ENCODE measurements at places on chromosomes 6 and 20.

- no peak for DNase-seq
These were observed 212.6 kb downstream of the MOXD1 start for GRCh38 chr6:132188556-132189264.

DNA sequence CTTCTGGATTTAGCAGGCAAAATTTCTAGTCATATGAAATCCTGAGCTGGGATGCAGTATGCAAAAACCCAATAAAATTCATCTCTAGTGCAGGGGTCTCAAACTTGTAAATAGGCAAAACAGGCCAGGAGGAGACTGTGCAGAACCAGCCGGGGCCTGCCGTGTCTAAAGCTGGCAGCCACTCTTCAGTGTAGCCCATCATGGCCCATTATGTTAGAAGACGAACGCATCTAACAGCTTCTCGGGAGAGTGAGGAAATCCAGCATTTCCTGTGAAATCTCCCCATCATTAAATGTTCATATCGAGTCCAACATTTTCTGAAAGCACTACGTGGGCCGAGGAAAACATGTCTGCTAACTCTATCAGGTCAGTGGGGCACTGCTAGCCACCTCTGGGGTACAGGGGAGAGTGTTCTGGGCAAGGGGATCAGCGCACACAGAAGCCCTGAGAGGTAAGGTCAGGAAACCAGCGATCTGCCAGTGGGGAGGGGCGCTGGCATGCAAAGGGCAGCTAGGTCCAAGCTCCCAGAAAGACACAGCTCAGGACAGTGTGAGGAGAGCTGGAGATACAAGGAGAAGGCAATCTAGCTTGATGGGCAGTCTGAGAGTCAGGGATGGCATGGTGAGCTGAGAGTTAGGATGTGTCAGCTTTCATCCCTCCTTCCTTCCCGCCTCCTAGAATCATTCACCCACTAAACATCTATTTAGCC is 144.2 kb downstream of the PREX1 start:
- DNase-seq, result no peak

- no peak for DNase-seq
These were observed 2.9 kb upstream of the TRIM39 start for GRCh38 chr6:30323806-30324205.

DNA sequence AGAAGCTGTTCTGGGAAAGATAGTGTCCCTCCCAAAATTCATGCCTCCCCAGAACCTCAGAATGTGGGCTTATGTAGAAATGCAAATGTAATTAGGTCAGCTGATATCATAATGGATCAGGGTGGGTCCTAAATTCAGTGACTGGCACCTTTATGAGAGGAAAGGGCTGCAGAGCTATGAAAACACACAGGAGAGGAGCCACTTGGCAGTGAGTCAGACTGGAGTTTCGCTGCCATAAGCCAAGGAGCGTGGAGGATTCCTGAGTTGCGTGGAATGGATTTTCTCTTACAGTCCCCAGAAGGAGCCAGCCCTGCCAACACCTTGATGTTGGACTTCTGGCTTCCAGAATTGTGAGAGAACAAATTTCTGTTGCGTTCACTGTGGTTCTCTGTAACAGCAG is 249.8 kb upstream of the PMEPA1 start:
- no peak for DNase-seq

- DNase-seq, result no peak
These were observed 15.2 kb downstream of the SLC35B3 start for GRCh38 chr6:8420031-8420588.

- no peak for DNase-seq
These were observed 114.3 kb upstream of the BTN3A2 start for GRCh38 chr6:26250698-26251044.

GRCh38 chr6:100370265-100370664 is 94.5 kb downstream of the SIM1 start:
- no peak for DNase-seq

DNA sequence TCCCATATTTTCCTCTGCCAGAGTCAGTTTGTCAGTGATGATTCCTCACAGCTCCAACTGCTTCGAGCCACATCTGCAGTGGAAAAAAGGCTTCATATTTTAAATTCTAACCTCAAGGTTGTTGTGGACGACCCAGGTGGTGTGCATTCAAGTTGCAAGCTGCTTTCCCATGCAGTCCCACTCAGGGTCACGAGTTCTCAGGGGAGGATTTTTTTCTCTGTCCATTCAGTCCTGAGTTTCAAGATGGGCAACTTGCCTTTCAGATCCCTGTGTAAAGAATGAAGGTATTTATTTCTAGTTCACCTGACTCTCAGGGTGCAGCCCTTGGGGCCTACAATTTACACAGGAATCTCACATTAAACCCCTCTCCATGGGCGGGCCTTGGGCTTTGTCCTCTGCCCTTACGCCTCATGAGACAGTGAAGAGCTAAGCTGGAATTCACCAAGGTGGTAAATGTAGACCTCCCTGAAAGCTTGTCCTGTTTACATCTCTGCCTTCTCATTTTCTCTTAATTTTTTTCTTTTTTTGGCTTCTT is 65.9 kb downstream of the TPD52L1 start:
- no peak for DNase-seq

DNA sequence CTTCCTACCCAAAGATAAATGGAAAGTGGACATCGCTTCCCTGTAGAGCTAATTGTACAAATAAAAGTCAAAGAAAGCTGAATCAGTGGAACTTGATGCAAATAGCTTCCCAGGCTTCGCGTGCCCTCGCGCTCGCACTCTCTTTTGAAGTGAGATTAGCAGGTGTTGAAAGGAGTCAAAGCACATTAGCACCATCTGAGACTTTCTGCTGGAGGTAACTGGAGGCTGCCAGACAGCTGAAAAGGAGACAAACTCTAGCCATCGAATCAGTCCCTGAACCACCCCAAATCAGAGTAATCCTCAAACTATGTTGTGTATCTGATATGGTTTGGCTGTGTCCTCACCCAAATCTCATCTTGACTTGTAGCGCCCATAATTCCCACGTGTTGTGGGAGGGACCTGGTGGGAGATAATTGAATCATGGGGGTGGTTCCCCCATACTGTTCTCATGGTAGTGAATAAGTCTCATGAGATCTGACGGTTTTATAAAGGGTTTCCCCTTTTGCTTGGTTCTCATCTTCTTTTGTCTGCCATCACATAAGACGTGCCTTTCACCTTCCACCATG is 23.7 kb downstream of the SULF2 start:
- DNase-seq, result no peak

DNA sequence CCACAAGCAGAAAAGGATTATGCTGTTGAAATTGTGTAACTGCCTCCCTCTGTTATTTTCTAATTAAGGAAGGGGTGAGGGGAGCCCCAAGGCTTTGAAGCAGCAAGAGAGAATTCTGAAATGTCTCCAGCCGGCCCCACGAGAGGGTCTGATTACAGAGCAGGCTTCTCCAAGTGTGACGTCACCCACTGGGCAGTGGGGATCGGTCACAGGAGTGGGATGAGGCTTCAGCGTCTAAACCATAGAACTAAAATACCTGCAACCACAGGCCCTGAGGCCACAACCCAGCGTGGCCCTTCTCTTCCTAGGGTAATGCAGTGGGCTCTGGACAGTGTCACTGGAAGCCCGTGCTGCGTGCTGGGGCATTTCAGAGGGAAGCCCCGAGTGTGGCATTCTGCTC is 38.6 kb upstream of the APCDD1L start:
- peak; percentile 45 for DNase-seq

- no peak for DNase-seq
These were observed 25.9 kb upstream of the TULP4 start for GRCh38 chr6:158286413-158286812.

GRCh38 chr20:478010-478948 is 15.9 kb upstream of the TBC1D20 start:
- peak; percentile 67 for DNase-seq

DNA sequence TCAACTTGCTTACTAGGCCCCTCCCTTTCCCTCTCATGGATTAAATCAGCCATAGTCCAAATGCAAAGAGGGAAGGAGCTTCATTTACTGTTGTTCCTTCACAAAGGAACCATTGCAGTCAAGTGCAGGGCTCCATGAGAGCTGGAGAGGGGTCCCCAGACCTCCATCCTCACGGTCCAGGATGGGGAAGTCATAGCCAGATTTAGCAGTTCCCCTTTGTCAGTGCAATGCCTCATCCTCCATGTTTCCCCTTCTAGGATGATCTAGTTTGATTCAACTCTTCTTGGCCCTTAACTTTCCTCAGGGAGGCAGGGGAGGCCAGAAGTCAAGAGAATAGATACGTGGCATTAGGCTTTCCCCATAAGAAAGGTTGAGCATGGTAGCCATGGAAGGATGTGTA is 66.5 kb upstream of the FUCA2 start:
- DNase-seq, result no peak

DNA sequence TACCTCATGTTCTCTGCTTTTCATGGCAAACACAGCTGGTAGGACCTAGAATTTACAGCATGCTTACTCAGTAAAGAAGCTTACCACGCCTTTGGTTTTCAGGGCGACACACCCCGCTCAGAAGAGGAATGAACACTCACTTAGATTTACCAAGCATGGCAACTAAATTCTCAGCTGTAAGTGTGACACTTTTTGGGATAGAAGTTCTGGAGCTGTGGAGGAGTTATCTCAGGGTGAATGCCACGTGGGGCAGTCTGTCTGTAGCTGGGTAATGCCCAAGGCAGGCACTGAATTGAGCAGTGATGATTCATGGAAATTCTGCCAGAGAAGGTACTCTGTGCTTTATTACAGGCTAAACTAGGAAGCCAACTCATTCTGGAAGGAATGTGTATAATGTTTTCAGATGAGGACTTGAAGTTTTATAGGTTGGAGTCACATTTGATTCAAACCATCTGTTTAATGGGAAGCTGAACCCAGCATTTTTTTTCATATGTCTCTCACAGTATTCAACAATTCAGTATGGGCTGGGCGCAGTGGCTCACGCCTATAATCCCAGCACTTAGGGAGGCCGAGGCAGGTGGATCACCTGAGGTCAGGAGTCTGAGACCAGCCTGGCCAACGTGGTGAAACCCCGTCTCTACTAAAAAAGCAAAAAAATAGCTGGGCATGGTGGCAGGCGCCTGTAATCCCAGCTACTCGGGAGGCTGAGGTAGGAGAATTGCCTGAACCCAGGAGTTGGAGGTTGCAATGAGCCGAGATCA is 3.5 kb upstream of the PRIM2 start:
- peak; percentile 94 for DNase-seq

DNA sequence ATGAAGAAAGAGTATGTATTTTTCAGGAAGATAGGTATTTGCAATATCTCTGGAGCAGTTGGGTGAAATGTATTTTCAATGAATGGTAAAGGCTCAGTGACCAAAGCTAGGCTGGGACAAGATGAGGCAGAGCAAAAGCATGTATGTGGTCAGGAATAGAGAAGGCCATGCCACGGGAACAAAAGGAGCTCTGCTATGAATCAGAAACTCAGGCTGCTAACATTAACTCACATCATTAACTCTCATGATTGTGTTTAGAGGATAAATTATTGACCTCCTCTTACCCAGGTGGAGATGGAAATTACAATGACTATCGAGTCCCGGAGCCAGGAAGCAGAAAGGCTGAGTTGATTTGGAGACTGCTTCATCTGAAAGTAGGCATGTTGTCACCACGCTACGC is 220.2 kb downstream of the FUT9 start:
- no peak for DNase-seq
